GM12892 (cell line): ENCODE measurements at places on chromosomes 6 and 20.

DNA sequence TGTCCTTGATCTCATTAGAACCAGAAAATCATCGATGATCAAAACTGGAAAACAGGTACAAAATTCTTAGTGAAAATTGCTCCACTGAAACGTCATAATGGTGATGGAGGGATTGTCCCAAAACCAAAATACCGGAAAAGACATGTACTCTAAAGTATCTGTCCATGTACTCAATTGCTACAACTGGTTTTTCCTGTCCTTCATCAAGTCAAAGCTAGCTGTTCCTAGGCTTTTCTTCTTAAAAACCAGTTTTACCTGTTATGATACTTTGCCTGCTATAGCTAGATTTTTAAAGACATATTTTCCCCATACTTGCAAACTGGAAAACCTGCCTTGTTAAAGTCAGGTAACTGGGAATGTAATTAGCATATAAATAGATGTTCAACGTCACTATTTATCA is 50.5 kb upstream of the LRRC1 start:
- DNase-seq, result no peak

GRCh38 chr6:152636021-152636608 is 1.0 kb downstream of the SYNE1 start:
- no peak for DNase-seq

- DNase-seq, result no peak
Measured at GRCh38 chr20:6081236-6081635, 27.4 kb upstream of the LRRN4 start.

DNA sequence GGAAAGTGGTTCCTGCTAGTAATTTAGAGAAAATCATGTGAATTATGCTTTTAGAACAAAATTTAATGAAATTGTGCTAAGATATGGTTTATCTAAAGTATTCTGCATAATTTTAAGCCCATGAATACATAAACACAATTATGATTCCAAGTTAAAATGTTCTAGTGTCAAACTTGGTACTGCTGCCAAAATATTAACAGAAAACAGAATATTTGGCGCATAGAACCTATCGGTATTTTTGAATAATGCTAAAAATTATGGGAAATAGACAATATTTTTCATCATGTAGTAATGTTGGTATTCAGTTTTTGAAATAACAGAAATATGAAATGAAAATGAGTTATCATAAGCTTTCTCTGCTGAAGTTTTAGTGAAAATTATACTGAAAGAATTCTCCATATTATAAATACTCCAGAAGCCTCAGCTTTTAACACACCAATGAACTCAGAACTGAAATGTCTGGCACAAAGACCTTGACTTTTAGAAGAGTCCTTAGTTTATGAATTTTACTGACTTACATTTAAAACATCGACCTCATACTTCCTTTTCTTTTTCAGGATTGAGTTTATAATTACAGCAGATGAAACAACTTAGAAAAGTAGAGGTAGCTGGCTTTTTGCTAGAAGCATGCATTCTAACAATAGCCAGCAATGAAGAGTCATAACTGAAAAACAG is 1192.3 kb upstream of the GJE1 start:
- DNase-seq, result no peak

DNA sequence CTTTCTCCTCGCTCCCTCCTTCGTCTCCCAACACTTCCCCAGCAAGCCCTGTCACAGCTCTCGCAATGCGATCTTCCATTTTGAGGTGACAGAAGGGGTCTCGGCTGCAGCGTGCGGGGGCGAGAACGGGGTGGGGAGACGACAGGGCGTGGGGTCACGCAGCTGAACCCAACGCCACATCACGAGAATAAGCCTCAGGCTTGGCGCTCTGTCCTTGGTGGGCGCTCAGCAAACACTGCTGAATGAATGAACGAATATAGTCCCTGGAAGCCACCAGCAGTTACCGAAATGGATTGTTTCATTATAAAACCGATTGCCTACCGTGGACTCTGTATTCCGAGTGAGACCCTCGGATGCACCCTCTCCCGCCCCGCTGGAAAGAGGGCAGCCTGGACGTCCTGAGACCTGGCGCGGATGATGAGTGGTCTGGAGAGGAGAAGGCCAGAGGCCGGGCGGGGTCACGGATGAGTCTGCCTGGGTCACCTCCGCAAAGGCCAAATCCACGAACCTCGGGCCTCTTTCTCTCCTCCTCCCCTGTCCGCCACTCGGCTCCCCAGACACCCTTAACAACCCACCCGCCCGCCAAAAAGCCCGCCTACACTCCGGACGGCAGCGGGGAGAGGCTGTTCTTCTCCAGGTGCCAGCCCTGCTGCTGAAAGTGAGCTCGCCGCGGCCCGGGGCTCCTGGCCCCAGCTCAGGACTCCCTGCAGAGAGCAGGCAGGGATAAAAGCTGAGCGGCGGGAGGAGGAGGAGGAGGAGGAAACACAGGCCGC is 3.7 kb downstream of the NRN1 start:
- no peak for DNase-seq

DNA sequence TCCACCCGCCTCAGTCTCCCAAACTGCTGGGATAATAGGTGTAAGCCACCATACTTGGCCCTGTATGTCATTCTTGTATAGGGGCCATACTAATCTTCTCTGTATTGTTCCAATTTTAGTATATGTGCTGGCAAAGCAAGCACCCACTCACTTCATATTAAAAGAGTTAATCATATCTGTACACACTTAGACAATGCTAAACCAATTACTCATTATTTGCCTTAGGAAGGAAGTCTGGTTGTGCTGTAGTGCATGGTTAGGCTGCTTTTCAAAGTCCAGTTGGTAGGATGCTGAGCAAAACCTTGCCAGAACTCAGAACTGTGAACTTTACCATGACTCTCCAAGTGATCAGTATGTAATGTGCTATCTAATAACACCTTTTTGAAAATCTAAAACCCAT is 88.6 kb downstream of the LIN28B start:
- DNase-seq, result no peak

DNA sequence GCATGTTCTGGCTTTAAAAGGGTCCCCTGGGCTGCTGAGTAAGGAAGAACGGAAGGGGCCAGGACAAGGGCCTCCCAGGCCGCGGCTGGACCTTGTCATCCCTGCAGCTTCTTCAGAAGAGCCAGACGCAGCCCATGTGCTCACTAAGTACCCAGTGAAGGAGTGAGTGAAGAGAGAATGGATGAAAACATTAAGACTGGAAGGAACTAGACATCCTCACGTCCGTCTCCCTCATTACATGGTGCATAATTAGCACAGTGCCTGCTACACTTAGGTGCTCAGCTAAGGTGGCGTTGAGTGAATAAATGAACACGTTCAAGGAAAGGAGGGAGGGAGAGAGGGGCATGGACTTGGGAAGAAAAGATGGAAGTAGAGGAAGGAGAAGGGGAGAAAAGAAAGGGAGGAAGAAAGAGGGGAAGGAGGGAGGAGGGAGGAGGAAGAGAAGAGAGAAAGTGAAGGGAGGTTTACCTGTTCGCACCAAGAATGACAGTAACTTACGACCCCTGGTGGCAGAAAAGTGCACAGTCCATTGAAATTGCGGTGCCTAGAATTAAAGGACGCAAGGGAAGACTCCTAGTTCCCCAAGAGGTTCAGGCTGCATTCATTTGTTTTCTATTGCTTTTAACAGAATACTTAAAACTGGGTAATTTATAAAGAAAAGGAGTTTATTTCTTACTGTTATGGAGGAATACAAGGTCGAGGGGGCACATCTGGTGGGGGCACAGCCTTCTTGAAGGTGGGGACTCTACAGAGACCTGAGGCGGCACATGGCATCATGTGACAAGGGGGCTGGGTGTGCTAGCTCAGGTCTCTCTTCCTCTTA is 8.0 kb downstream of the TP53RK start:
- DNase-seq, result no peak

DNA sequence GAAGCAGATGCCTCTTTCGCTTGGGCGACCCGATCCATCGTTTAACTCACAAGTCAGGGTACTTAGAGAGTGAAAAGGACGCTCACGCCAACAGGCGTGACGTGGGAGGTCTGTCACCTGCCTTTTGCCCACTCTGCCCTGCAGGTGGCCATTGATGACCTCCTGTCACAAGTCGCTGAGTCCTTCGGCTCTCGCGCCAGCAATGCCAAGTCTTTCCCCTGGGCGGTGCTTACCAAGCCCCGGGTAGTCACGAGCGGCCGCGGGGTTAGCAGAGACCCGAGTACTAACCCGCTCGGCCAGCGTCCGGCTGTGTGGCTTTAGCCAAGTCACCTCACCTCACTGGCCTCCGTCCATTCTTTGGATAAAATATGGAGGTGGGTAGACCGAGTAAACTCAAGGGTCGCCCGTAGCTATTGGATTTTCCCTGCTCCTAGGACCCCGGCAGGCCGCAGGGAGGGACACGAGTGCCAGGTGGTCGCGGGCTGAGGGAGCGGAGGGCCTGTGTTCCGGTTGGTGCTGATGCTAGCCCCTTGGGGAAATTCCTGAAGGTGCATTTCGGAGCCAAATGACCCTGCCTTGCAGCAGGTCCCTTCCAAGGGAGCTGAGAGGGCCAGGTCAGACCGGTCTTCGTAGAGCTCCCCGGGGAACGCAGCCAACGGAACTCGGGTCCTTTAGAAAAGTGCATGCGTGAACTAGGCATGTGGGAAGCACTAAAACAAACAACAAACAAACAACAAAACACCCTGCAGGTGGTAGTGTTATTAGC is 668 bp downstream of the PKIB start:
- peak; percentile 17 for DNase-seq

DNA sequence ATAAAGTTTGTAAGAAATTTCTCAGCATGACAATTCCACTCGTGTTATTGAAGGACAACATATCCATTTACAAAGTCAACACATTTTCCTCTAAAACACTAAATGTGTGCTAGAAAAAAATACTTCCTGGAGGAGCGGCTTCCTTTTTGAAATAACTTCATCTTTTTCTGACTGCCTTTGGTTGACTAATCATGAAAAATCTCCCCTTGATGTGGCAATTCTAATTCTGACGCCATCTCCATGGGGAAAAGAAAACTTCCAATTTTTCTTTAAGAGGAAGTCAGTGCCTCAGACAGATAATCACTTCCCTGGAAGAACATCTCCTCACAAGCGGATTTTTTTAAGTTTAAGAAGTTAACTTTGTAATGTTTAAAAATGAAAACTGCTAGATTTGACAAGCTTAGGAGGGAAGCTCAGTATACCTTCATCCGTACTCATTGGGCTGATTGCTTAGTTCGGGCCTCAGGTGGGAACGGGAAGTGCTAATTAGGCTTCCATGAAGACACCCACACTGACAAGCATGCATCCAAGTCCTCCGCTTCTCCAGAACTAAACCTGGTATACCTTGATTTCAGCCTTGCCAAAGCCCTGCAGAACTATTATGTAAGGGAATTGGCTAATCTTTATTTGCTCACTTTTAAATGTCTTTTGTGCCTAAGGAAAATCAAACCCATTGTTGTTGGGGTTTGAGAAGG is 35.1 kb upstream of the DUSP22 start:
- DNase-seq, result no peak

GRCh38 chr6:159440349-159440748 is 252.7 kb downstream of the SOD2 start:
- DNase-seq, result no peak

DNA sequence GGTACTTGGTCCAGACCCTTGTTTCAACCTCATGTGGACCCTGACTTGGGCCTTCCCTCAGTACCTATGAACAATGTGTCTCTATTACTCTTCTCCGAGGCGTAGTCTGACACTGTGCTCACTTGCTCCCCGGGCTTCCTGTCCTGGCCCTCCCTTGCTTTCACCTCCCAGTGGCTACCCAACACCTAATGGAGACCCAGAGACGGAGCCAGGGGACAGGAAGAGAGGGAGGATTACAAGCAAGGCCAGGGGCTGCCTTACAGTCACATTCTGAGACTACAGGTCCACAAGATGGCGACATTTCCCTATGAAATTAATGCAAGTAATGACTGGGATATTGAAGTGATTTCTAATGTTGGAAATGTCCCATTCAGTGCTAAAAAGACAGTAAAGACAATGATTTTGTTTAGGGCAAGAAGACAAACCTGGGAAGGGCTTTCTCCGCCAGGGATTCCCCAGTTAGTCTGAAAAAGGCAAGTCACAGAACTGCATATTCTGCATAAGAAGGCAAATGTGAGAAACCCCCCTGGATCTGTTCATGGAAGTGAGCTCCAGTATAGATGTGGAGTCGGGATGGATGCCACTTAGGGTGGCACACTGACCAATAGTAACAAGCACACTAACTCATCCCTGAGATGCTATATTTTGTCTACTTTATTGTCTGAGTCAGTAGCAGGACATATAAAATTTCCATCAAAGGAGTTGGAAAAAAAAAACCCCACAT is 44.0 kb upstream of the ZBTB24 start:
- DNase-seq, result no peak

GRCh38 chr6:32558426-32559057 is 28.5 kb upstream of the HLA-DRB5 start:
- no peak for DNase-seq

DNA sequence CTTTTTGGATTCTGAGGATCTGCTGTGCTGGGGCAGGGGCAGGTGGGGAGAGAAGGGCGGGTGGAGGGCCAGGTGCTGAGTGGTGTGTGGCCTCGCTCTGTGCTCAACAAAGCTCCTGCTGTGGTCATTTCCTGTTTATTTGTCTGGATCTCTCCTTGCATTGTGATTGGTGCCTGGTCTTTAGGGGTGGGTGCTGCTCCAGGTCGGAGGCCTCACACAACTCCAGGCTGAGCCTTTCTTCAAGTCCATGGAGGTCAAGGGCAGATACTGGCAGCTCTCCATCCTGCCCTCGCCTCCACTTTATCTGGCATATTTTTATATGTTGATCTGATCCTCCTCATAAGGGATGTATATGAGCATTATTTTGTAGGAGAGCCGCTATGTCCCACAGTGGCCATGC is 36.2 kb downstream of the HLA-F start:
- DNase-seq, result no peak

DNA sequence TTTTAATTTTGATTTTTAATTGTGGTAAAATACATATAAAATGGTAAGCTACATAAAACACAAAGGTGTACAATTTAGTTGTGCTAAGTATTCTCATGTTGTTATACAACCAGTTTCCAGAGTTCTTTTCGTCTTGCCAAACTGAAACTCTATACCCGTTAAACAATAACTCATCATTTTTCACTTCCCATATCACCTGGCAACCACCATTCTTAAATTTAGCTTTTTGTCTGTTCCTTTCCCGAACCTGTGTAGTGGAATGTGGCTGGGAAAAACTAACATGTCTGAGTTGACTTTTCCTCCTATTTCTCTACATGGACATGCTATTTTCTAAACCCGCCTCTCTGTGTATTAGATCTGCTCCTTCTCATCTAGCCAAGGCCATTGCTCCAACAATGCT is 27.6 kb downstream of the RPRD1B start:
- no peak for DNase-seq

DNA sequence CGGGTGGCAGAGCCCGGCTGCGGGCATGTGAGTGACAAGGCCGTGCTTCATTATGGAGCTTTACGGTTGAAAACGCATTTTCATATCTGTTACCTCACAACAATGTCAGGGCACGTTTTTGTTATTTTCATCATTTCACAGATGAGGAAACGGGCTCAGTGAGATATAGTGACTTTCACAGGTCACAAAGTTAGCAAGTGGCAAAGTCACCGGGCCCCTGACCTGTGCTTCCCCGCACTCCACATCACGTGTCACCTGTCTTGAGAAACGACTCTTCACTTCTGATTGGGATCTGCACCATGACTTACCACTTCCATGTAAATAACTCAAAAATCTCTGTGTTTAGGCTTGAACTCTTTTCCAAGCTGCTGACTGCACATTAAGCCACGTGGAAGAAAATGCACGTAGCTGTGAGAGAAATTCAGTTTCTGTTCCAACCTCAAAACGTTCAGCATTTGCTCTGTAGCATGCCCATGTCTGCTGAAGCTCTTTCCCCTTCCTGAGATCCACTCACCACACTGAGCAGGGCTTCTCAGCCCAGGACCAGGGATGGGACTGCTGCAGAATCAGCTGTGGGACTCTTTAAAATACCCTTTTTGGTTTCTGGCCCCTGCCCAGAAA is 107.2 kb downstream of the ARMC2 start:
- no peak for DNase-seq

GRCh38 chr20:55437798-55438415 is 567.4 kb downstream of the CBLN4 start:
- DNase-seq, result no peak
